Osteocyte (in vitro differentiated cells): ENCODE measurements at places on chromosomes 1 and 21. TPM values are rescaled to one million over a fixed set of nuclear protein-coding genes. Genes with fewer than 3 reads are reported as not detected.

DNA sequence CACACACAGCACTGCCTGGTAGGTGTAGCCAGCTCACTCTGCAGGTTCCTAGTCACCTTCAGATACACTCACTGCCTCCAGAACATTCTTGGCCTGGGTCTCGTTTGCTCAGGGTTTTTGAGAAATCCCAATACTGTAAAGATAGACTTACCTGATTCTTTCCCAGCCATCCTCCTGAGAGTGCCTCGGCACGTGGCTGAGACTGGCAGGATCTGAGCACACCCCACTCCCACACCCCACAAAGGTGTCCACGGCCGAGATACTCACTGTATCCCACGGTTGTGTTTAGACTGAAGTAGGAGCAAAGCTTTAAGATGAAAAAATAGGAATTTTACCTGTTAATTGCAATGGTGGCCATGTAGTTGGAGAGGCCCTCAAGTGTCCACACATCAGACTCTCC lies 33.4 kb downstream of the SNAP47 start:
- DNase-seq: no peak

GRCh38 chr1:27536767-27537166 lies 46.8 kb upstream of the WASF2 start:
- no peak for DNase-seq

DNA sequence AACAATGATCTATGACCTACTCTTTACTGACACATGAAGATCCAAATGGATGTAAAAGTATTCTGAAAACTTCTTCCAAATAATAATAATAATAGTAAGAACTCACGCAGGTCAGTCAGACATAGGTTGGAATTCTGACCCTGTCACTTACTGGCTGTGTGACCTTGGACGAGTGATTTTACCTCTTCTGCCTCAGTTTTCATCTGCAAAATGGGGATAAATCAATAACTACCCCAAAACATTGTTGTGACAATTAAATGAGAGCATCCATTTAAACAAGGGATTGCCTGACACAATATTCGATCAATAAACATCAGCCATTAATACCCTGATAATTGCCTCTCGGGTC lies 556 bp downstream of the MECR start:
- no peak for DNase-seq

GRCh38 chr1:109806733-109807400 lies 43.1 kb upstream of the EPS8L3 start:
- no peak for DNase-seq

DNA sequence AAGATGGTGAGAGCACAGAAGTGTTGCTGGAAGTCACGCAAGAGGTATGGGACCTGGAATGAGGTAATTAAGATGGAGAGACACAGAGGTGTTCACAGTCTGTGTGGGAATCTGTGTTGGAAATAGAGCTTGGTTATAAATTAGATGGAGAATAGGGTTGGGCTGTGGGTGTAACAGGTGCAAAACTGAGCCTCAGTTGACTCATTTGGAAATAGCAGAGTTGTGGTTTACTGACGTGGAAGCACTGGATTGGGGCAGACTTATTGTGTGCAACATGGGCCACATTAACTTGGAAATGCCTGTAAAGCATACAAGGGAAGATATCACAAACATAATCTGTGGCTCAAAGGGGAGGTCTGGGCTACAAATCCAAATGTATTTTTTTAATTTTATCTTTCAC lies 13.0 kb downstream of the CAMSAP2 start:
- DNase-seq: no peak

DNA sequence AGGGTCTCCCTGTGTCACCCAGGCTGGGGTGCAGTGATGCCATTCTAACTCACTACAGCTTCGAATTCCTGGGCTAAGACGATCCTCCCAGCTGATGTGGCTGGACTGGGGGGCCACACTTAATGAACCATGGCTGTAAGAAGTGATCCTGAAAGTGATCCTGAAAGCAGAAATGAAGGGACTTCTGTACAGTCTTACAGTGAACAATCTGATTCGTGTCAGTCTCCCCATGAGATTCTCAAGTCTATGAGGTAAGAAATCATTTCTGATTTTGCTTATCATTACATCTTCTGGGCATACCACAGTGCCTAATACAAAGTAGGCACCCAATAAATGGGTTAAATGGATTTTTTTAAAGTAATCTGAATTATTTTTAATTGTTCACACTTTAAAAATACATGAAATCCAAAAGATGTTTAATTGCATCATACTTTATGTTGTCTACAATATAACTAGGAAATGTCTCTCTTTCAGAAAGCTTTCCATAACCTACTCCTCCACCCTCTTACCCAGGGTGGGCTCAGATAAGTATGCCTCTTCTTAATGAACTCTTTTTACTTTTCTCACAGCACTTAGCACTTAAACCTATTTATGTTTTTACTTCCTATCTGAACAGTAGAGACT lies 21.5 kb downstream of the TUT4 start:
- no peak for DNase-seq

The ESRRG gene
- total RNA-seq: not detected in 2 replicates

DNA sequence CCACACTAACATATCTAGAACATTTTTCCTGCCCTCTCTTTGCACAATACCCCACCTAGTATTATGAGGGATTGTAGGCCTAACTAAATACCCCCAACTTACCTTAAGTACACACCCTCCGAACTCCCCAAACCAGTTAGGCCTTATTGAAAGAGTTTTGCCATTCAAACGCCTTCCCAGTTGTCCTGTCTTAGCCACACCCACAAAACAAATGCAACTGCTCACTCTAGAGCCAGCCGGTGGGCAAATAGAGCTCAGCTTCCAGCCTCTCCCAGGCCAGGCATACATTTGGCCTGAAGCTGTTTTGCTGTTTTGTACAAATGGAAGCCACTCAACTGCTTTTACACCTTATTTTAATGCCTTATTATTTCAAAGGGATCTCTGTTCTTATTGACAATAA lies 224.2 kb upstream of the RUNX1 start:
- DNase-seq: no peak

The PGLYRP4 gene
- not detected in 2 replicates for total RNA-seq

DNA sequence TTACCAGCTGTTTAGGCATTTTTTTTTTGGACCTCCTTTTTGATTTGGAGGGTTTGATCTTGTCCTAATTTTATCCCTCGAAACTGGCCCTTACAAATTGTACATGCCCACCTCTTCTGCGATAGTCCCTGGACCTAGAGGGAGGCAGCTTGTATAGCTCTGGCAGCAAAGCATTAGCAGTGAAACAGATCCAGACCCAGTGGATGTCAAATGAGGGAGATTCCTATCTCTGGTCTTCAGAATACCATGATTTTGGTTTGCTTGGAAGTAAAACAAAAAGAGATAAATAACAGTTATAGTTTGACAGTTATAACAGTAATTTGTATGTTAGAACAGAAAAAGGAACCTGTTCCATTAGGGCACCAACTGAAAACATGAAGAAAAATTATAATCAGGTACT lies 123.6 kb downstream of the MIS18A start:
- no peak for DNase-seq

- DNase-seq: no peak
These were observed 737 bp upstream of the SERPINC1 start for GRCh38 chr1:173917635-173918493.

- DNase-seq: peak; percentile 44
These were observed 469.6 kb downstream of the NPHP4 start for GRCh38 chr1:5522531-5523145.

DNA sequence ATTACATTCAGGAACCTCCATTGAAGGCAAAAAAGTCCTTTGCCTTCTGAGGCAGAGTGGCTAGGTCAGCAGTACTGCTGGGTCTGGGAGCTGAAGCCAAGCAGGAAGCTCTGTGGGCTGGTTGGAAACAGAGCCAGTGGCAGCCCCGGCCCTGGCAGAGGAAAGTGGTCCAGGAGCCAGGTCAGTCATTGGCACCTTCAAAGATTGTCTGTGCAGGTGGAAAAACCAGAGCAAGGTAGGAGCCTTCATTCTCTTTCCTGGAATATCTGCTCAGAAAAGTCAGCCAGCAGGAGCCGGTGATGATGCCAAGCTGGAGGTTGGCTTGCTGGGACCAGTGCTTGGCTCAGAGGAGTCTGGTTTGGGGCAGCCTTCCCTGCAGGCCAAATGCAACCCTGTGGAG lies 12.5 kb upstream of the DISP3 start:
- DNase-seq: no peak

The KLHDC9 gene
- 3.6 and 3.7 TPM in 2 replicates for total RNA-seq

GRCh38 chr1:94422115-94422820 lies 4.1 kb downstream of the ABCD3 start:
- DNase-seq: no peak

- no peak for DNase-seq
These were observed 179.5 kb upstream of the VAMP3 start for GRCh38 chr1:7591565-7591964.

DNA sequence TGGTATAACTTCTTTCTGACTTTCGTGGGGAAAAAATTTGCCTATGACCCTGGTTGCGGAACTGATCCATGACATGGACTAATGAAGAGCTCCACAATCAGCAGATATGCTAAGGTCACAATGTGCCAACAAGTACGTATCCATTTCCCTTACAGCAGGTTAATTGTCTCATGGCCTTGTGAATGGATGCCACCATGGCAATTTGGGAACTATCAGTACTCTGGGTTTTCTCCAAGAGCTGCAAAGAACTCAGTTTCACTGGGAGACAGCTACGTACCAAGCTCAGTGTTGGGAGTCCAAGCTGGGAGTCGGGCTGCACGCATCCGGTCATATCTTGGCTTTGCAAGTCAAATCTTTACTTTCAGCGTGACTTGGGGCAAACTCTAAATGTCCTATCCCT lies 64.8 kb downstream of the TIAM1 start:
- DNase-seq: no peak

- DNase-seq: no peak
These were observed 84.2 kb downstream of the LBR start for GRCh38 chr1:225343618-225344017.

GRCh38 chr1:72435025-72435424 lies 152.7 kb upstream of the NEGR1 start:
- no peak for DNase-seq

The SPRR1A gene
- total RNA-seq: not detected in 2 replicates

- no peak for DNase-seq
These were observed 10.0 kb upstream of the PADI4 start for GRCh38 chr1:17297991-17298390.

The MAD2L2 gene
- total RNA-seq: 48.0 and 50.1 TPM in 2 replicates

The OR2L5 gene
- not detected in 2 replicates for total RNA-seq

- DNase-seq: no peak
These were observed 97.9 kb downstream of the GIPC2 start for GRCh38 chr1:78143673-78144072.

- no peak for DNase-seq
These were observed 121.2 kb upstream of the TNR start for GRCh38 chr1:175864625-175865024.

The TPRG1L gene
- 49.1 and 49.5 TPM in 2 replicates for total RNA-seq

The CA6 gene
- total RNA-seq: not detected in 2 replicates

DNA sequence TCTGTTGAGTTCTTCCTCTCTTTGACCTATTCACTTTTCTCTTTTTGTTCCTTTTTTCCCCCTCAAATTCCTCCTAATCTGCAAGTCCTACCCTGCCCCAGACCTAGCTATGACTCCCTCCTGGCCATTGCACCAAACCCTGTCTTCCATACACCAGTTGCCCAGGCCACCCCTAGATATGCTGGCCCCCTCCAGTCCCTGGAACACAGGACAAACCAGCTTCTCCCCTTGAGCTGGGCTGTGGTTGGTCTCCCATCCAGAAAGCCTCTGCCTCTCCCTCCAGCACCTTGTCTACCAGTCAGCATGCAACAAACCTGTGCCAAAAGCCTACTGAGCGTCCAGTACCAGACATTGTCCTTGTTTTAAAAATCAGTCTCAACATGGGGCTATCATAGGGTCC lies 59.4 kb downstream of the ELK4 start:
- no peak for DNase-seq

The SPATA17 gene
- 0.21 and 0.40 TPM in 2 replicates for total RNA-seq

DNA sequence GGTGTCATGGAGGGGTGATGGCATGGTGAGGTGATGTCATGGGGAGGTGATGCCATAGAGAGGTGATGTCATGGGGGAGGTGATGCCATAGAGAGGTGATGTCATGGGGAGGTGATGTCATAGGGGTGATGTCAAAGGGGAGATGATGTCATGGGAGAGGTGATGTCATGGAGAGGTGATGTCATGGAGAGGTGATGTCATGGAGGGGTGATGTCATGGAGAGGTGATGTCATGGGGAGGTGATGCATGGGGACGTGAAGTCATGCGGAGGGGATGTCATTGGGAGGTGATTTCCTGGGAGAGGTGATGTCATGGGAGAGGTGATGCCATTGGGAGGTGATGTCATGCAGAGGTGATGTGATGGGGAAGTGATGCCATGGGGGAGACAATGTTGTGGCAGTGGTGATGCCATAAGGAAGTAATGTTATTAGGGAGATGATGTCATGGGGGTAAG lies 92.1 kb upstream of the C1orf174 start:
- no peak for DNase-seq
